ENCODE measurements at places on chromosomes 4 and X.

GRCh38 chr4:139957986-139958738 lies 195.8 kb downstream of the MAML3 start:
- DNase-seq: no peak

- DNase-seq: no peak
Observed at GRCh38 chr4:184267206-184267608, 49.5 kb upstream of the ENPP6 start.

GRCh38 chr4:156954587-156954986 lies 17.0 kb downstream of the PDGFC start:
- no peak for DNase-seq

- no peak for DNase-seq
Observed at GRCh38 chrX:87813566-87813965, 296.0 kb downstream of the KLHL4 start.

DNA sequence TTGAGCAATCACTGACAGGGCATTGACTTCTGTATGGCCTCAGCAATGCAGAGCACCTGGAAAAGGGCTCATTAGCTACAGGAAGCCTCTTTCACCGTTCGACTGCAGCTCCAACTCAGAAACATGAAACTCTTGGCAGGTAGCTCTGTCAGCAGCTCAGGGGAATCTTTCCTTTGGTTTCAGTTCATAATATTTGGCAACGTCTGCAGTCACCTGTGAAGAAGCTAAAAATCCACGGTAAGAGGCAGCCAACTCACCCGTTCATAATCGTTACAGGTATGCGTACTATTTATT lies 354.9 kb downstream of the CAMK2D start:
- DNase-seq: no peak

- no peak for DNase-seq
Observed at GRCh38 chr4:139540632-139541031, 15.4 kb downstream of the SETD7 start.

DNA sequence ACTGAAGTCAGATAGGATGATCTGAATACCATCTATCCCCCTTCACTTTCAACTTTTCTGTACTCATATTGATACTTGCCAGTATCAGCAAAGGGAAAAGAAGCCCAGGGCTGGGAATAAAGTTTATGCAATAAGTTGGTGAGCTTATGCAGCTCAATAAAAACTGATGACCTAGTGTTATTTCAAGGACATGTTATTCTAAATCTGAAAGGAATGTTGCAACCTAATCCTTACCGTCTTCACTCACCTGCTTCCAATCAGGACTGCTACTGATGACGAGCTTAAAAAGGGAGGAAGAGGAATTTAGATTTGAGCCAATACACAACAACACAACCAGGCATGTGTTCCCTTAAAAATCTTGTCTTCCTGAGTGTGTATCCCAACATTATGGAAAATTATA lies 419.9 kb downstream of the SPRY1 start:
- DNase-seq: no peak

- DNase-seq: no peak
Observed at GRCh38 chr4:176011529-176011928, 54.1 kb upstream of the WDR17 start.

DNA sequence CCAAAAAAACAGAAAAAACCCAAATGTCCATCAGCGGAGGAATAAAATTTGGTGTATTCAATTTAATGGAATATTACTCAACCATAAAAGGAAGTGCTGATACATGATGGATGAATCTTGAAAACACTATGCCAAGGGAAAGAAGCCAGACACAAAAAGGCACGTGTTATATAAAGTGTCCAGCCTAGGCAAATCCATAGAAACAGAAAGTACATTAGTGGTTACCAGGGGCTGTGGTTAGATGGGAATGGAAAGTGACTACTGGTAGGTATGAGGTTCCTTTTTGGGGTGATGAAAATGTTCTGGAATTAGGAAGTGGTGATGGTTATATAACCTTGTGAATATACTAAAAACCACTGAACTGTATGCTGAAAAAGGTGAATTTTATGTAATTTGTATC lies 3.5 kb upstream of the CDKL2 start:
- DNase-seq: no peak

GRCh38 chr4:47929682-47930201 lies 15.4 kb upstream of the NFXL1 start:
- no peak for DNase-seq

DNA sequence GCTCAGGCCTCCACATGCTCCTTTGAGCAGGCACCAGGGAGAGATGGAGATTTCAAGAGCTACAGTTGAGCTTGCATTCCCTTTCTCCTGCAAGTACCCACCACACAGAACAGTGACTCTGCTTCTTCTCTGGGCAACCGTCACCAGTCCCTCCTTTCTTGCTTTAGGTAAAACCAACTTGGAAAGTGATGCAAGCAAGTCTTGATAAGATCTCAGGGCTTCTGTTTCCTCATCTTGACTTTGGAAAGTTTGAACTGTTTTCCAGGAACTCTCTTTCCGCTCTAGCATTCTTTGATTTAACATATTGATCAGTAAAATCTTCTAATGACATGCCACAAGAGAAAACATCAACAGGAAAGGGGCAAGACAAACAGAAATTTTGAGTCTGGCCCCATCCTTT lies 73.7 kb downstream of the USP46 start:
- DNase-seq: no peak

Measured in activated naive CD4-positive, alpha-beta T cell (primary cell).